Muscle of arm (tissue), 14 donors: ENCODE measurements at places on chromosomes 3 and 15. TPM values are rescaled to one million over a fixed set of nuclear protein-coding genes. Genes with fewer than 3 reads are reported as not detected.

DNA sequence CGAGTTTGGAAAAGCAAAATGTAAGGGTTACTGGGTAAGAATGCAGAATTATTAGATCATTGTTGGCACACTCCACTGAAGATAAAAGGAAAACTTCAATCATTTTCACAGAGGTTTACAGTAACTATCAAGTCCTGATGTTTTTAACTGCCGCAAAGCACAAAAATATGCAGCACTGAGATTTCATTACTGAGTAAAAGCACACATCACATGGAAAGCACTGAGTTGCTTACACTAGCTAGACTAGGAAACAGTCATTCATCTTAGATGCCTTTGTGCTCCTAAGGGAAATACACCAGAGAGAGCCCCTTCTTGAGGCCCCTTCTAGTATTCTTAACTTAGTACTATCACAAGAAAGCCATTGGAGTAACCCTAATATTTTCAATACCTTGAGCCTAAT, 11.8 kb upstream of the P2RY1 start:
- no peak for DNase-seq

The GOLGA8T gene
- polyA plus RNA-seq: not detected

The UBA3 gene
- polyA plus RNA-seq: 37.4 TPM

GRCh38 chr3:117248153-117248552, 538.6 kb downstream of the TUSC7 start:
- no peak for DNase-seq

- DNase-seq: peak; percentile 61
These were observed 11.5 kb upstream of the CHAC1 start for GRCh38 chr15:40941528-40942336.

The C3orf20 gene
- 0.28 TPM for polyA plus RNA-seq

GRCh38 chr3:125383744-125384143, 8.6 kb upstream of the ZNF148 start:
- no peak for DNase-seq

The CGGBP1 gene
- 115 TPM for polyA plus RNA-seq

DNA sequence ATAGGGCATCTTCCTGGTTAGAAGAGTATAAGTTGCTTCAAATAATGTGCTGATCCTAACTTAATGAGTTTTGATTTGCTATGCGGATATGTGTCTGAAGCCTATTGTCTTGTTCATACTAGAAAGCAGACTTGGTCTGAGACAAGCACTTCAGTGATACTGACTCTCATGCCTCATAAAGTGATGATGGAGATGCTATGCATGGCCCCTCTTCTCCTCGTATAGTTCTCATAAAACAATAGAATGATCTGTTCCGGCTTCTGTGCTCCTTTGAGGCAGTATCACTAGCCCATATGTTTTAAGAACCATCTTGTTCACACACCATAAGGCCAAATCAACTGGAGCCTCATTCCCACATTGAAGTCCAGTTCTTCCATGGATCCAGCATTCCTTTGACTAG, 222.1 kb downstream of the LRTM1 start:
- no peak for DNase-seq

GRCh38 chr3:108588601-108589000, 637 bp downstream of the CIP2A start:
- no peak for DNase-seq

The PRTG gene
- polyA plus RNA-seq: 4.0 TPM

- DNase-seq: no peak
These were observed 116.4 kb upstream of the TJP1 start for GRCh38 chr15:29938361-29939335.

The FBXO40 gene
- 2.3 TPM for polyA plus RNA-seq

DNA sequence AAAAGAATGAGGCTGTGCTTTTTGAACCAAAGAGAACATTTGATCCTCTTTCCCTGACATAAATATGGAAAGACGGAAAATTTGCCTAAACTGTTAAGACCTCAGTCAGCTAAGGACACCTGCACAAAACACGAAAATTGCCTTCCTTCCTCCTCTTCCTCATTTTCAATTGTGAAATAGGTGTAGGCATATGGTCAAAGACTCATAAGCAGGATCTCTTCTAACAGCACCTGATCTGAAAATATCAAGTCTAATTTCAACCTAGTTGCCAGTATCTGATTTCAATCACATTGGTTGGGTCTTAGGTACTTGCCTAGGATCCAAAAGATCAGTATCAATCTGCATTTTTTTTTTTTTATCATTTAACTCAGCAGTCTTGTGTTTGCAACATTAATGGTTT, 215.7 kb upstream of the SLC2A2 start:
- DNase-seq: no peak

The FXR1 gene
- polyA plus RNA-seq: 591 TPM

The AMIGO3 gene
- 2.6 TPM for polyA plus RNA-seq

GRCh38 chr3:53377794-53378193, 30.5 kb upstream of the DCP1A start:
- DNase-seq: no peak

- no peak for DNase-seq
These were observed 238.6 kb downstream of the MEX3B start for GRCh38 chr15:81807186-81807585.

DNA sequence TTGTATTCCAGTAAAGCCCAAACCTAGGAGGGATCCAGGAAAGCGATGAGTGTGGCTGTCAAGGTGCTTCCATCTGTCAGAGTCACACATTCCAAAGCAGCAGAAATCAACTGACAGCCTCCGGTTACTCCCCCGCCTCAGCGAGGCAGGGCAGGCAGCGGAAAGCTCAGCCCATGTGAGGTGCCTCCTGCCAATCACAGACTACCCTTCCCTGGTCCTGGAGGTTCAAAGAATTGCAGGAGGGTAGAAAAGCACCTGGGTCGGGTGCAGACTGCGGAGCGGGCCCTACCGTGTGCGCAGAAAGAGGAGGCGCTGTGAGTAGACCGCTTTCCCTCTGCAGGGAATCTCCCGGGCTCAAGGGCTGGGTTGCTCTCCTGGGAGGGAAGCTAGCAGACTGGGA, at the start of gene UPK1B:
Gene UPK1B, plus strand, starts transcription at position 274 of the 400 bp plus-strand sequence. CDS start 13,144 bp downstream, outside the sequence.
- no peak for DNase-seq

DNA sequence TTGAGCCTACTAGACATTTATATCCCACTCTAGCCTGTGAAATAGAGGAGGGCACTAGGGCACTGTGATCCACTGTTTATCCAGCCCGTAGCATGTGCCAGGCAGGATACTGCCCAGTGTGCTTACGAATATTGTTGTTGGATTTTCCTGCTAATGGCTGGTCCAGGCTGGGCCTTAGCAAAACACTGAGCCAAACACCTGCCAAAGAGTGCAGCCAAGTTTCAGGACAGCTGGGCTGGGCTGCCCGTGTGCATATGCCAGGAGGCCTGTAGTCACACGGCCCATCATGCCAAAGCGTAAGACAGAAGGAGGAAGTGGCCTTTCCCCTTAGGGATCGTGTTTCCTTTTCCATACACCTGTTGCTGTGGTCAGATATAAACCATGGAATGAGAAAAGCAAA, 54.5 kb upstream of the ABHD10 start:
- DNase-seq: peak; percentile 78

- no peak for DNase-seq
These were observed 541.2 kb downstream of the RBMS3 start for GRCh38 chr3:29822071-29822470.

The MGA gene
- polyA plus RNA-seq: 19.8 TPM

DNA sequence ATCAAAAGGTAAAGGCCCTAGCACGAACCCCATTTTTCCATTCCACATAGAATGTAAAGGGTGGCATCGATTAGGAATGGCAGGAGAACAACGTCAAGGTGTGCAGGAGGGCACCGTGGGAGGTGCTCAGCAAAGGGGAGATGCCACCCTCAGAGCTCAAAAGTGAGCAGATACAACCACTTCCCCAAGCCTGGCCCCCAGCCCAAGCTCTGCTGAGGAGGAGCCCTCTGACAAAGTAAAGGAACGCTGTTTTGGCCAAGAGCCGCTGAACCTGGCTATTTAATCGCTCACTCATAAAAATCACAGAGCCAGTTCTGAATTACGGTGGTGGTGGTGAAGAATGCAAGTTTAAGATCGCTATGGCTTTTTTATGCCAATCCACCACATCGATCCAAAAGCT, 12.4 kb downstream of the GNB5 start:
- no peak for DNase-seq

DNA sequence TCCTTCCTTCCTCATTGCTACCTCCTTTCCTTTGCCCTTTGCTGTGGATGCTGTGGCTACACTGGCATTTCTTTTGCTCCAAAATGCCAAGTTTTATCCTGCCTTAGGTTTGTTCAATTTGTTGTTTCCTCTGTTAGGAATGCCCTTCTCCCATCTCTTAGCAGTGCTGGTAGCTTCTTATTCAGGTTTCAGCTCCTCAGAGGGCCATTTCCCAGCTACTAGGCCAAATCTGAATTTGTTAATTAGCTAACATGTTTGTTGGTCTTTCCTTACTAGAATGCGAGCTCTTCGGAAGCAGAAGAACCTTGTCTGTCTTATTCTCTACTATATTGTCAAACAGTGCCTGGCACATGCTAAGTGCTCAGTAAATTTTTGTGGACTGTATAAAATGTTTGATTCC, 11.0 kb downstream of the MAPK6 start:
- DNase-seq: no peak

The PAK6 gene
- 0.29 TPM for polyA plus RNA-seq

- DNase-seq: no peak
These were observed 116.7 kb upstream of the LPP start for GRCh38 chr3:188037195-188037718.

The AHSG gene
- 1.6 TPM for polyA plus RNA-seq

DNA sequence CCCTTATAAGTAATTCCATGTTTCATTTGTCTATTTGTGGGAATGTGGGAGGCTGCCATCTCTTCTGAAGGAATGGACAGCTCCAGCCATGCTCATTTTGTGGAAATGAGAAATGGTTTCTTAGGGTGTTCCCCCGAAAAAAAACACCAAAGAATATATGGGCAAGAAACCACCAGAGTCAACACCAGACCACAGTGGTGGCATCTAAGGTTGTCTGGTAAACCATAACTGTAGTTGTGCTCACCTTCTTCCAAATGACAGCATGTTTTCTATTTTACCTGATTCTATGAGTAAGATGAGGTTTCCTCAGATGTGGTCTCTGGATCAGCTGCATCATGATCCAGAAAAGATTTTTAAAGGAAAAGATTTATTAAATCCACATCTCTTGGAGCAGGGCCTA, 217.0 kb upstream of the C2CD4B start:
- DNase-seq: no peak
